ENCODE measurements at places on chromosomes 11 and 22.
A peak's percentile ranks its signal among the peaks of the same experiment; 100 is the strongest.

DNA sequence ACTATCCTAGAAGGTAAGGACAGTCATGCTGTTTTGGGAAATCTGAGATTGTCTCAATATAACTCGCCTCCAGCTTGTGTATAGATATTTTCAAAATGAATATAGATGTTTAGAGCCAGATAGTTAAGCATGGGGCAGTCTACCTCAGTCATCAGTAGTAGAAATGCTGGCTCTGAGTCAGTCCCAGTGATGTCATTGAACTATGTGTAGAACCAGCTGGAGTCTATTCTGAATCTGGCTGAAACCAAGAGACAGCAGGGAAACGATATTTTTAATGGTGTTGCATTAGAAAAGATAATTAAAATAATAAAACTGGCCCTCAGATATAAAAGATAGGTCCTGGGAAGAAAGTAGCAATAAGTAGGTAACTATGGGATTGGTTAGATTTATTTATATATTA is 25.9 kb downstream of the PIWIL4 start:
- no peak for DNase-seq

DNA sequence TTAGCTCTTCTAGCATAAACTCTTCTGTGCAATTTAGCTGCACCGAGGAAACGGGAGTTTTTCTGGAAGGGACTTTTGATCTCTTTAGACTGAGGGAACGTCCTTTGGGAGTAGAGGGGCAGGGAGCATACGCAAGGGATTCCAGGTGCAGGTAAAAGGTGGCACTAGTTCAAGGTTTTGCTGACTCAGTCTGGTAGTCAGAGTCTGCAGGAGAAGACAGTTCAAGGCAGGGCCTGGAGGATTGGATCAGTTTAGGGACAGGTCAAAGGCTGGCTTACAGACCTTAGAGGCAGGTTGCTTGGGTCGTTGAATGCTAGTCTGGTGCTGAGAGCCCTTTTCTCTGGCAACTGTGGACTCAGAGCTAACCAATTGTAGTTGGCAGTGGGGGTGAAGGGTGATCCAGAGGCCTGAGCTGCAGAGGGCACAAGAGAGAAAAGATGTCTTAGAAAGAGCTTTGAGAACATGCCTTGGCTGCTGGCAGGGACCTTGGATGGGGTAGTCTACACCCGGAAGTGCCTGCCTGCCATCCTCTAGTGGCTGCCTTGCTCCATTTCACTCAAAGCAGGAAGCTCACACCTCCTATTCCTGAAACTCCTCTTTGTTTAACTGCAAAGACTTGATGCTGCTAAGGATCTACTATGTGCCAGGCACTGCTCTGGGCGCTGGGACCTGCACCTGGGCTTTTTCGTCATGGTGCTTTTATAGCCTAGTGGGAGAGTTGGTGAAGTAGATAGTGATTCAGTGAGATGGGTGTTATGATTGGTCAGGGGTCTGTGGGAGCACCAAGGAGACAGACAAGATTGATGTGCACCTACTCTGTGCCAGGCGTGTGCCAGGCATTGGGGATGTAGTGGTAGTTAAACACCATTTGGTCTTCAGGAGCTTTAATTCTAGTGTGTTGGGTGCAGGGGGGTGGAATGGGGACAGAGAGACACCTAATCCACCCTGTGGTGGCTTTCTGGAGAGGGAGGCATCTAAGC is 17.1 kb downstream of the MIAT start:
- no peak for DNase-seq

DNA sequence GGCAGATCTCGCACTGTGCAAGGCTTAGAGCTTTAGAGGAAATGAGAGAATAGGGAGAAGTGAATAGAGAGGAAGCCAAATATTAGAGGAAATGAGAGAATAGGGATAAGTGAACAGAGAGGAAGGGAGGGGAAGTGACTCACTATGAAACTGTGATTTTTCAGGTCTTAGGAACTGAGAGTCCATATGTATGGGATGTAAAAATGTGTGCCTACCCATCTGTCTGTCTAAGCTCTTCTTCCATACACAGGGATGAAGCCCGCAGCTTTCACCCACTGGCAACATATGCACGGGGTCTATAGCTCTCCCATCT is 6.4 kb upstream of the CCDC86 start:
- DNase-seq = no peak

- no peak for DNase-seq
Observed at GRCh38 chr11:117790279-117790678, 6.7 kb downstream of the DSCAML1 start.

DNA sequence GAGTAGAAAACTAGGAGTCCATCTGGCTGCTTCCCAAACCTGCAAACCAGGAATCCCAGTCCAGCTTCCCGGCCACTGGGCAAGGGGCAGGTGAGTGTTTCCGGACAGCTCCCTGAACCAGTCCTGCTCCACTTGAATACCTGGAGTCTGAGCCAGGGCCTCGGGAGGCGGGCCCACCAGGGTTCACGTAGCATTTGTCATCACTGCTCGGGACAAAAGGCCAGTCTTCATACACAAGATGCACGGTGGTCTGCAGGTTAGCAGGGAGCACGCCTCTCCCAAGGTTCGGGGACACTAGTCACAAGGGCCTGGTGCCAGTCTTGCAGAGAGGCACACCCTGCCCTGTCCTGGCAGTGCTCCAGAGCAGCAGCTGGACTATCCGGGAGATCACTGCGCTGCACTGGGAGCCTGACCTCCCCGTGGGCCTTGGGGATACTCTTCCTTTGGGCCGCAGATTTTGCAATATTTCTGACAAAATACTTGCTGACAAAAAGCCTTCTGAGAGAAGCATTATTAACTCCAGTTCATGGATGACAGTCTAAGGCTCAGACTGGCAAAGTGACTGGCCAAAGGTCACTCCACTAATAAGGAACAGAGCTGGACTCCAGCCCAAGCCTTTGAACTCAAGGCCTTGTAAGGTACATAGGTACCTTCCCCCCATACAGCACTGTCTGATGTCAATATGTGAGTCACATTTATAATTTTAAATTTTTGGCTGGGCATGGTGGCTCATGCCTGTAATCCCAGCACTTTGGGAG is 25.1 kb downstream of the CD6 start:
- DNase-seq = no peak

- DNase-seq = no peak
Observed at GRCh38 chr11:44779736-44780520, 53.2 kb downstream of the TSPAN18 start.

DNA sequence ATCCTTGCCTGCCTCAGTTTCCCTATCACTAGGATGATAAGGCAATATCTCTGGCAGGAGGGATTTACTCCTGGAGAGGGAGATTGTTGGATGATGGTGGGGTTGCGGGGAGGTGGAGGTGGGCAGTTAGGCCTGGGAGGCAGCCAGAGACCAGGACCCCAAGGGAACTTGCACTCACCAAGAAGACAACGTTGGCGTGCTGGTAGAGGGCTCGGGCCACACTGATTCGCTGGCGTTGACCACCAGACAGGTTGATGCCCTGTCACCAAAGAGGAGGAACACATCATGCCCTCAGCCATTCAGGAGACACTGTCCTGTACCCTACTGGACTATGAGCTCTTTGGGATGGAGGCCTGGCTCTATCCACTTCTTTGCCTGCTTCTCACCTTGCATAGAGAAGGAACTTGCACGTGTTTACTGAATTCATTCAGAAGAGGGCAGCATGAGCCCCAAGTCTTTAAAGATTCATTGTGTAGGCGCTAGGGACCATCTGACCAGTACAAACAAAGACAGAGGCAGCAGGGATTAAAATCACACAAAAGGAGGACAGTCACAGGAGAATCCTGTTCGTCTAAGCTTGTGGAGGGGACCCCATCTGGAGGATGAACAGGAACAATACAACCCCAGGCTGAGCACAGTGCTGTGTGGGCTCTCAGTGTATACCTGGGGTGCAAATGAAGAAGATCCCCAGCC is 24.2 kb upstream of the KCNJ11 start:
- no peak for DNase-seq

DNA sequence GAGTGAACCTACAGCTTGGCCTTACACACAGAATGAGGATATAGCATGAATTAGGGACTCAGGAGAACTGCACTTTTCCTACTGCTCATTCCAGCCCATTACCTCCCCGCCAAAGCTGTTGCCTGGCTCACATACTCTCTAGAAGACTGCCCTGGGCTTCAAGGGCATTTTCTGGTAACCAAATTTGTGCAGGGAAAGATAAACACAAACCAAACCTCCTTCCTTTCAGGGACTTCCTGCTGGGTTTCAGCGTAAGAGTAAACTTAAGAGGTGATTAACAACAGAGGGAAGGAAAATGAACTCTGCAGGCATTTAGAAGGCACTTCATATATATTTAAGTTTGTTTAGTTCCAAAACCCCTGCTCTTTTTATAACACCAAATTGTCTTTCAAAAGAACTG is 194.9 kb downstream of the SWAP70 start:
- DNase-seq = no peak

- no peak for DNase-seq
Observed at GRCh38 chr11:73940801-73941570, 9.8 kb upstream of the DNAJB13 start.

DNA sequence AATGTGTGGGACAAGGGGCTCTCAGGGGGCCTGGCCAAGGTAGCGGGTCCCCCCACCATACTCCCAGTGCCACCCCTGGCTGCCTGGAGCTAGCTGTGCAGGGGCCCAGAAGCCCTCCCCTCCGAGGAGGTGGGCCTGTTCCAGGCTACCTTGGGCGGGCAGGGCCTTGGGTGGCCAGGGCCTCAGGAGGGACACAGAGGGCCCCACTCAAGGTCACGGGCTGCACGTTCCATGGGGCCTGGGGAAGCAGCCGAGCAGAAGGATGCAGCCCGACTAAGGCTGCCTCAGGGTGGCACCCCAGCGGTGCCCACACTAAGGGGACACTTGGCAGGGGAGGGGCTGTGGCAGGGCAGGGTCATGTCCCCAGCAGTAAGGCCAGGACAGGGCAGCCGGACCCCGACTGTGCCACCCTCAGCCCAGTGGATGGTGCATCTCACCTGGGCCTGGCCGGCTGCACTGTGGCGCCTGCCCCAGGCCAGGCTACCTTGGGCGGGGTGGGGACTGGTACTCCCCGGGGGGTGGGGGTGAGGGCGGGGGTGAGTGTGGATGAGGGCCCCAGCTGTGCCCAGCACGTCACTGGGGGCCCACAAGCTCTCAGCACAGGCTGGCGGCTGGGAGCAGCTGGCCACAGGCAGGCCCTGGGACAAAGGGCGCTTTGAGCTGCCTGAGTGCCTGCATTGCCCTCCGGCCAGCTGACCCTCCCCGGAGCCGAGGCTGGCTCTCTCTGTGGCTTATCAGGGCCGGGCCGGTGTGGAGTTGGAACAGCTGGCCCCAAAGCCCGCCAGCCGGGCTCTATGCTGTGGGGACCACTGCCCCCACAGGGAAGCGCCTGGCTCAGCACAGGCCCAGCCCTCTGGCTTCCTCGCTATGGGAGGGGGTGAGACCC is 117.1 kb downstream of the KCNQ1 start:
- no peak for DNase-seq

DNA sequence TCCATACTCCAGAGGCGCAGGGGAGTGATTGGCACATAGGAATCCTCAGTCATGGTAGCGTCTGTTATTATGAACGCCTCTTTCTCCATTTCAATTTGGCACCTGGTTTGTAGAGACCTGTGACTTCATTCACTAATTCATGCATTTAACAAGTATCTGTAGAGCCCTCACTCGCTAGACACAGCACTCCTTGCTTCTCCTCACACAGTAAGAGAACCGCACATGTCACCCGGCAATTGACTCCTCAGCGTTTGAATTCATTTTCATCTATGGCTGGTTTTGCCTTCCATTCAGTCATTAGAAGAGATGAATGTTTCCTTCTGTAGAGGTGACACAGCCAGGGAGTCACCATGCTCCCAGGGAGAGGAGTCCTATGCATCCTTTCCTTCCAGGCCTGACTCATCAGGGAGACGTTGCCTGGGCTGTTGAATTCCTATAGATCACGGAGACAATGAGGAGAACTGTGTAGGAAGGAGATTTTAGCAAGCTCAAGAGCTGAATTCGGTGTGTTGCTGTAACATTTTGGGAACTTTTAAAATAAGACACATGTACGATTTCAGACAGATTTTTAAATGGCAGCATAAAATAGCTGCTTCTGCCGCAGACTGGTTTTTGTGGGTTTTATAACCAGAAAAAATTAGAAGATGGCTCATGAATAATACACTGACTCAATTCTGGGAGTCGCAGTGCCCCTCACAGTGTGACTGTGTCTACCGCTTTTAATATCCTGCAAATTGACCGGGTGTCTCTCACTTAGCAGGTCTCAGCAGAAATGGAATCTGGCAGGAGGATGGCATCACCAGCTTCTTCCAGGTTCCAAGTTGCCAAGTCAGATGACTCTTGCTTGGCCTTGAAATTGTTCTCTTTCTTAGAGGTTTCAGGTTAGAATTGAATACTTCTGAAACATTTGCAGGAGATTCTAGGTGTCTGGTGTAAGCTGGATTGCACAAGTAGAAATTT is 44.4 kb upstream of the CLMP start:
- no peak for DNase-seq

DNA sequence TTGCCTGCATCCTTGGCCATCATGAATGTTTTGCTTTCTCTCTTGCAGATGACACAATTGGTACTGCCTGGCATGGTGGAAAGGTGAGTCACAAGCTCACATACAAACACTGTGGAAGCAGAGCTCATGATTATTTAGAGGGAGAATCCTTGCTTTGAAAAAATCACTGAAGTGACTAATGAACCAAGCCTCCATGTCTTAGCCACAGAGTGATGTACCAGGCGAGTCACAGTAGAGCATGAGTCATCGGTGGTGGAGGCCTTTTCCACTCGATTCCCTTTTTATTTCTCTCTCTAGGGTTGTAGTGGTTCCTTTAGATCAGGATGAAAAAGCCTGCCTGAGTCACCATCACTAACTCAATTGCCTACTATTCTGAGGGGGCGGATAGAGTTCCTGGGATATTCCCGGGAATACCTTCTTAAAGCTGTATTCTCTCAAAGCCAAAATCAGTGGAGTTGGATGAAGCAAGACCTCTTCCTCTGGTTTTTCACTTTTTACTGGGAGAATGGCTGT is 49.6 kb upstream of the ALKBH3 start:
- peak; percentile 37 for DNase-seq

DNA sequence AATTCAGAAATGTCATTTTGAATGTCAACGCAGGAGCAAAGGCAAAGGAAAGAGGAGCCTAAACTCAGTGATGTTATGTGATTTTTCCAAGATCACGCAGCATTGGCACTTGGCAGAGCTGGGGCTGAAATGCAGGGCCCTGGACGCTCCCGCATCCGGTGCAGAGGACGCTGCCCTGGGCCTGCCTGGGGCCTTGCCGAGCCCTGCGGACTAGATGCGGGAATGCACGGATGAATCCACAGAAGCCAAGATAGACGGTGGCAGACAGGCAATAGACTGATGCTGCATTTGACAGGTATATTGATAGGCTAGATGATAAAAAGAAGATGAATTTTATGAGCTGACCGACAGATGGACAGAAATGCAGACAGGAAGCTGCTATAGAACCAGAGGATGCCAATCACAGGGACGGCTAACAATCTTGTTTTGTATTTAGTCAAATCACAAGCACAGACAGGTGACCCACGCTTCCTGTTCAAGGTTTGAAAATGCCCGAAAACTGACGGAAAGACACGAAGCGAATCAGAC is 696 bp upstream of the MARK2 start:
- DNase-seq = no peak

DNA sequence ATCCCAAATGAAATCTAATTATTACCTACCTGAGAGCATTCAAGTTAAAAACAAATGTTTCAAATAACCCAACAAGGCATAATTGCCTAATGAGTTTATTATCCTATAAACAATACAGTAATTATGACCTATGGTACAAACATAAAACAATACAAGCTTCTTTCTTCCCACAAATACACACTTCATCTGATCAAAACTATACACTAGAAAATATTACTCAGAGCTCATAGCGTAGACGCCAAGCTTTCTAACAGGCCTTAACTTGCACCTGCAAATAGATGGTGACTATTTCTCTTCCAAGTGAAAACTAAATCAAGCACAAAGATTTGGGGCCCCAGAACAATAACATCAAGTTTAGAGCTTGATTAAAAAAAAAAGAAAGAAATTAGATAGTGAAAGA is 78.1 kb downstream of the SOX6 start:
- no peak for DNase-seq
